ENCODE measurements at places on chromosomes 6 and 20. TPM values are rescaled to one million over a fixed set of nuclear protein-coding genes. Genes with fewer than 3 reads are reported as not detected.

Gene MOG
- 0.50 TPM for total RNA-seq

Gene CCDC170
- 0.28 TPM for total RNA-seq

Gene CCM2L
- 9.6 TPM for total RNA-seq

DNA sequence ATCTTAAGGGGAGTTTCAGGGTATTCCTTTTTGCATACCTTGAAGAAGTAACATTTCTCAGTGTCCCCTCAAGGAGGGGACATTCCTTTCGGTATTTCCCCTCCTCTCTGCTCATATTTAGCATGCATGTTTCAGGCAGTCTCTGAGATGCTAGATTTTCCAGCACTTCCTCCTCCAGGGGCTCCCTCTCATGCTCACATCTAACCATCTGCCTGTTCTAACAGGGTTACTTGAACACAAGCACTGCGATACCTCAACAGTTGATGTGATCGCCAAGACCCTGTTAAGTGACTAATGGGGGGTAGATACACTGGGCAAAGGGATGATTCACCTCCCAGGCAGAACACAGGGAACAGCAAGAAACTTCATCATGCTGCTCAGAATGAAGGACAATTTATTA is 12.9 kb upstream of the MCM3 start:
- H3K4me3 ChIP-seq = no peak overlapping the region
- no peak overlapping the region for H3K27ac ChIP-seq
- no peaks in the 10 kb centered on the region for H3K36me3 ChIP-seq
- no peaks in the 10 kb centered on the region for H3K4me1 ChIP-seq
- H3K27me3 ChIP-seq = no peaks in the 10 kb centered on the region

DNA sequence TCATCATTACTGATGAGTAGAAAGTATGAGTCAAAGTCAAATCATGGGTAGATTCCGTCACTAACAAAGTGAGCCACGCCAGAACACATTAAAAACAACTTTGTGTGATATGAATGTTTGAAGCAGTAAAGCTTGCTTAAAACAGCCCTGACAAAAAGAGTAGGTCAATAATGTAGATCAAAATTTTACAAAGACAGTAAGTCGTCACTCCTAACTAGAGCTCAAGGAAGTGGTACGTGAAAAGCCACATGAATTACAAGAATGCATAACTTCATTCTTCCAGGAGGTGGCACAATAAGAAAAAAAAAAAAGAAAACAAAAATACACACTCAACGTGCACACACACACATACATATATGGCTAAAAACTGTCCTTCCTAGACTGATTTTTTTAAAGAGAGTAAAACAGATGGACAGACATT is 69.9 kb downstream of the HACE1 start:
- no peak for DNase-seq
- no peaks in the 10 kb centered on the region for H3K27me3 ChIP-seq
- H3K4me1 ChIP-seq = peaks cover 18% of the 10 kb centered on the region
- H3K27ac ChIP-seq = no peak overlapping the region

Gene LY6G6F
- total RNA-seq = not detected

DNA sequence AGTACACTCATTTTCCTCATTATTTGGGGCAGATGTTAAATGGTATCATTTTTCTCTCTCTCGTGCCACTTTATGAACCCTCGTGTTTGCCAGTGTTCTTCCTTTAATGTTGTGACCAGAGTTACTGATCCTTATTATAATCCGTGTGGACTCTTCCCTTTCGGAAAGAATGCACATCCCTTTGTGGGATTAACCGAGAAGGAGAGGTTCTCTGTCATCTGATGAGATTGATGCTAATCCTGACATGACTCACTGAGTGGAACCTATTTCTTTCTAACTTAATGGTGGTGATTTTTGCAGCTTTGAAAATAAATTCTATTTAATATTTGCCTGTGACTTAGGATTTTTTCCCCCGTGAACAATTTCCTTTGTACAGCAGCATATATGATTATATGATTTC is 300.0 kb upstream of the MAN1A1 start:
- no peak overlapping the region for H3K4me3 ChIP-seq
- H3K4me1 ChIP-seq = no peaks in the 10 kb centered on the region
- no peak overlapping the region for H3K27ac ChIP-seq

DNA sequence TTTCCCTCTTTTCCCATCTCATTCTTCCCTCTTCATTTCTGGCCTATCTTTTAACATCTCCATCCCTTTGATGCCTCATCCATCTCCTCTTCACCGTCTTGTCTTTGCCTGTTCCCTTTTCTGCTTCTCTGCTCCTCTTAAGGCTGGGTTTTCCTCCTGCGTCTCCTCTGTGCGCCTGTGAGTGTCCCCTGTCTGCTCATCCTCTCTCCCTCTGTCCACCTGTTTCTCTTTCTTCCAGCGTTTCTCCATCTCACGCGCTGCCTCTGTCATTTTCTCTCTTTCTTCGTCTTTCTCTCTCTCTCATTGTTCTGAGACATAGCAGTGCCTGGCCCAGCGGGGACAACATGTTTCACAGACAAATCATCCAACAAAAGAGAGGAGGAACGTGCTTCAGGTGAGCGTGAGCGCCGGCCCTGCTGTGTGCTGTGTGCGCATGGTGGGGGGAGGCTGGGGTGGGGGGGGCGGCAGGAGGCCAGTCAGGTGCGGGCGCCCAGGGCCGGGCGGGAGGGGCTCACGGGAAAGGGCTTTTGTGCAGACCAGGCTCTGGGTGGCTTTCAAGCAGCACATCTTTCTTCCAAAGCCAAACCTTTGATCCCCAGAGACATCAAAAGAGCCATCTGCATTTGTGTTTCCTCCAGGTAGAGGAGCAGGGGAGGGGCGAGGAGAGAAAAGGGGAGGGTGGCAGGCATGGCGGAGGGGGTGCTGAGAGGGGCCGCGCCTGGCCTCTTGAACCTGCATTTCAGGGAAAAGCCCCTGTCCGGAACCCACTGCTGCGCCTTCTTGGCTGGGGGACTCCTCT is 121.3 kb downstream of the VEGFA start:
- no peak for DNase-seq
- no peak overlapping the region for H3K4me3 ChIP-seq
- no peaks in the 10 kb centered on the region for H3K36me3 ChIP-seq
- no peak overlapping the region for H3K27ac ChIP-seq
- H3K4me1 ChIP-seq = peaks cover 3% of the 10 kb centered on the region

Data from heart left ventricle (tissue), 16 donors.